ENCODE measurements at places on chromosomes 5 and 9.

- DNase-seq: peak; percentile 71
Measured at GRCh38 chr9:121213136-121213806, 11.6 kb upstream of the RAB14 start.

- no peak for DNase-seq
Measured at GRCh38 chr5:36874465-36874864, 2.1 kb upstream of the NIPBL start.

GRCh38 chr5:111748304-111748763, 8.7 kb downstream of the NREP start:
- no peak for DNase-seq

GRCh38 chr5:73529081-73529480, 30.8 kb downstream of the BTF3 start:
- no peak for DNase-seq

GRCh38 chr5:113221294-113222176, 213.3 kb downstream of the TSSK1B start:
- DNase-seq: no peak

GRCh38 chr5:44729536-44729935, 79.2 kb upstream of the MRPS30 start:
- no peak for DNase-seq

- no peak for DNase-seq
Measured at GRCh38 chr5:146697211-146697610, 181.2 kb upstream of the GPR151 start.

All from activated T-cell treated with anti-CD3 and anti-CD28 coated beads, Interleukin-2, amount 50 U/mL, for 1 hour (primary cell).